ENCODE measurements at places on chromosomes 1 and 21.

DNA sequence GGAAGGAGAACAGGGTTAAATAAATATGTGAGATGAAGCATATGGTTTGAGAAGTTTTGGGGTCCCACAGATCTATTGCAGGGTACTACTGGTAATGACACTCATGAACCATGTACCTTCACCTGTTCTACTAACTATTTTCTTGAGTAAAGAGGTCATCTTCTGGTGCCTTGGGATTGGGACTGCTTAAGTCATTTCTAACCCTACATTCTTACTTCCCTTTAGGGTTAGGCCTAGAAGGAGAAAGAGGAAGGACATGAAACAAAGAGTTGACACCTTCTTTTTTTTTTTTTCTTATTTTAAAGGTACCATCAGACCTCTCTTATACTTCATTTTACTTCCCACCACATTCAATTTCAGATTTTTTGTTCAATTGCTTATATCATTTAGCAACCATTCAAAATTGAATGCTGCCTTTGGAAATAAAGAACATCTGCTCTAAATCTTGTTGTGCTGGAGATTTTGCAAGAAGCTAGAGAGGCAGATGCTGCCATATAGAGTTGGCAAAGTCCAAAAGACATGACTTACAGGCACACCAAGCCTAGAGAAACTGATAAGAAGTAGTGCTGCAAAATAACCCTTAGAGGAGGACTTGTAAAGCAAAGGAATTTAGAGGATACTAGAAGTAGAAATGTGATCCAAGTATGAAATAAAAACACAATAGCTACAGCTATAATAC lies 374.4 kb upstream of the ST6GALNAC5 start:
- no peak for DNase-seq

- DNase-seq, result no peak
Measured at GRCh38 chr1:18072066-18072465, 35.5 kb upstream of the IGSF21 start.

DNA sequence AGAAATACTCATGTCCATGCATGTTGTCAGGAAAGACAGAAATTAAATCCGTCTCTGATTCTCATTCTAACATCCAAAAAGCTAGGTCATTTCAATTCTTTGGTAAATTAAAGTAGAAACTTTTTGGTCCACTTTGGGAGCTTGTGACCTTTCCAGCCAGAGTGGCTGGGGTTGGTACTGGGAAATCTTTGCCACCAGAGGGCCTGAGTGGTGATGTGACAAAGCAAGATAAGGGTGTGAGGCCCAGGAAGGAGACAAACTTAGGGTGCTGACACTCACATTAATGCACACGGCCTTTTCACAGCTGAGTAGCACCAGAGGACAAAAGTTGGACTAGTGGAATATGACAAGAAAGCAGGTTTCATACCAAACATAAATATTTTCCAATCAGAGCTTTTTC lies 144.3 kb downstream of the DNM3 start:
- DNase-seq, result no peak

DNA sequence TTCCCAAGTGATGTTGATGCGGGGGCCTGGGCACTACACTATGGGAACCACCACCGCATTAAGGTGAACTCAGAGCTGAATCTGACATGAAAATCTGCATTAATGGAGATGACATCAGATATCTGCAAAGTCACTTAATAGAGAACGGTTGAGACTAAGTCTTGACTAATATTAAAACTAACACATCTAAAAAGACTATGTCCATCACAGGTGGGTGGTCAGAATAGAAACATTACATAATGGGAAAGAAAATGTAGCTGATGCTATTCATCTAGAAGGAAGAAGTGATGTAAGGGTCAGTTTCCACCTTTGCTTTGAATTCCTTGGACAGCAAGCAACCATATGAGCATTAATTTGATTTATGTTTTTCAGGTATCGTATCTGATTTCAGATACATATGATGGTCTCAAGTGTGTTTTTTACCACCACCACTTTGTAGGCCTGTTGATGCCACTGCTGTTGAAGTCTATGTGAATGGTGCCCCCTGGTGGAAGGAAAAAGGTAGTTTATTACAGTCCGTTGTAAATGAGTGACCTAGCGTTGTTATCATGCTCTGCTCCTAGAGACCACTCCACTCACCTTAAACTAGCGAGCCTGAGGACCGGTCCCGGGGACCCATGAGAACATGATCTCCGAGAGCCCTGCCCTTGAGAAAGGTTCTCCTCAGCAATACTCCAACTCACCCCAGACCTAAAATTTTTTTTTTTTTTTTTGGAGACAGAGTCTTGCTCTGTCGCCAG lies 73.5 kb downstream of the BACH1 start:
- DNase-seq, result peak; percentile 11

DNA sequence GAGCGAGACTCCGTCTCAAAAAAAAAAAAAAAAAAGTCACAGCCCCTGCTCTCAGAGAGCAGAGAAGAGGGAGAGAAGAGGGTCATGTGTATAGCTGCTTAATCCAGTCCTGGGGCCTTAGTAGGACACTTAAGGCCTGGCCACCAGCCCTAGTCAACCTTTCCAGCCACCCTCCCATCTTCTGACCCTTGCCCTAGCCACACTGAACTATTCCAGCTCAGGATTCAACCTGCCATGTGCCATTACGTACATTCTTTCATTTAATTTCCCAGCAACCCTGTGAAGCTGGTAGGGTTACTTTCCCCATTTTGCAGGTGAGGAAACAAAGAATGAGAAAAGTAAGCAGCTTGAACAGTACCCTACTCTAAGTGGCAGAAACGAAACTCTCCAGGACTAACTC lies 9.0 kb downstream of the FOXO6 start:
- DNase-seq, result no peak

DNA sequence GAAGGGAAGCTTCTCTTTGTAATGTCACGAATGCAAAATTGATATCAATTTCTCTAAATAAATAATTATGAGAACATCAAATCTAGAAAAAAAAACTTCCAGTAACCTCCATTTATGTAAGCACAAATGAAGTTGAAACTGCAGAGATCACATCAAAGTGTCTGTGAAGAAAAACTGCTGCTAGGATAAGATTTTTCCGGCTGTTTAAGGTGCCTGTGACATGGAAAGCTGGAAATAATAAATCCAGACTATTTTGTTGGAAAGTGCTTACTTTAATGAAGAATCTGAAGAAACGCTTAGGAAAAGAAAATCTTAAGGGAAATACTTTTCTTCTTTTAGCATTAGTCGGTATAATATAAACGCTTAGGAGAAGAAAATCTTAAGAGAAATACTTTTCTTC lies 57.0 kb downstream of the CHRM3 start:
- no peak for DNase-seq

DNA sequence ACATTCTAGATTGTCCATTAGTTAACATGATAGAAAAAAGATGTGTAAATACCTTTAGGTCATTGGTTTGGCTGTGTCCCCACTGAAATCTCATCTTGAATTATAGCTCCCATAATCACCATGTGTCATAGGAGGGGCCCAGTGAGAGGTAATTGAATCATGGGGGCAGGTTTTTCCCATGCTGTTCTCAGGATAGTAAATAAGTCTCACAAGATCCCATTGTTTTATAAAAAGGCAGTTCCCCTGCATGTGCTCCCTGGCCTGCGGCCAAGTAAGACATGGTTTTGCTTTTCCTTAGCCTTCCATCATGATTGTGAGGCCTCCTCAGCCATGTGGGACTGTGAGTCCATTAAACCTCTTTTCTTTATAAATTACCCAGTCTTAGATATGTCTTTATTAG lies 32.5 kb upstream of the SLC44A5 start:
- no peak for DNase-seq

GRCh38 chr1:195915826-195916225 lies 692.4 kb downstream of the KCNT2 start:
- no peak for DNase-seq

- DNase-seq, result no peak
Measured at GRCh38 chr1:85580872-85581801, 576 bp downstream of the CCN1 start.

GRCh38 chr1:12150456-12151200 lies 16.2 kb upstream of the TNFRSF1B start:
- no peak for DNase-seq

DNA sequence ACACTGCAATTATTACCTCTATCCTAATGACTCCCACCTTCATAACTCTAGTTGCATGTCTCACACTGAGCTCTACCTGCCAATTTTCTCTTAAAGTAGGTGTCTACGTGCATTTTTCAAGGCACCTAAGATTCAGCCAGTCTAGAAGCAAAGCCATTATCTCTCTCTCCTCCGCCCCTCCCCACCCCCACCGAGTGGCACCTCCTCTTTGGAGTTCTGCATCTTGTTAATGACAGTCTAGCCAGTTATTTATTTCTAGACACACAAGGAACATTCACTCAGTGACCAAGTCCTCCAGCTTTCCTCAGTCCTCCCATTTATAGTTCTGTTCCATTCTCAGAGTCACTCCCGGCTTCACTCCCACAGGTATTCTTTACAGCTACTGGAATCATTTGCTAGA lies 47.6 kb downstream of the ASTN1 start:
- no peak for DNase-seq
